IMR-90 (cell line): ENCODE measurements at places on chromosomes 6 and 20. TPM values are rescaled to one million over a fixed set of nuclear protein-coding genes. Genes with fewer than 3 reads are reported as not detected.

DNA sequence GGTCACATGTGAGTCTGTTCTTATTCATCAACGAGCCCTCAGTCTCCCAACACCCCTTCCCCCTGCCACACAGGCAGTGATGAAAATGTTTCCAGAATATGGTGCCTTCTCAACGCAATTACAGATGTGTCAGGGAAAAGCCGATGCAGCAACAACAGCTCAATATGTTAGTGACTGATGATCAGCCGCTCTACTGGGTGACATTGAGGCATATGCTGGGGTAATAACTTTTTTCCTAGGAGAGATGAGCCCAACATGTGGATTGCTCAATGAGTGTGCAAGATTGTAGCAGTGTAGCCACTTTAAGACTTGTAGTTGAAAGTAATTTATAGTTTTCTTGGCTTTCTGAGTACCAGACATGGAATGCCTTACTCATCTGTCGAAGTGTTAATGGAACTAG lies 49.4 kb downstream of the DTD1 start:
- H3K4me1 ChIP-seq: no peaks in the 10 kb centered on the region
- H3K27ac ChIP-seq: no peak overlapping the region
- H3K27me3 ChIP-seq: no peaks in the 10 kb centered on the region
- no peaks in the 10 kb centered on the region; the same call in 1 of the 2 replicates for H3K36me3 ChIP-seq
- no peak overlapping the region for H3K4me3 ChIP-seq
- no peak for DNase-seq

- no peak overlapping the region for H3K4me3 ChIP-seq
- no peaks in the 10 kb centered on the region for H3K36me3 ChIP-seq
- no peak overlapping the region for H3K27ac ChIP-seq
- H3K27me3 ChIP-seq: no peaks in the 10 kb centered on the region
- no peak for DNase-seq
Measured at GRCh38 chr6:8195714-8196102, 93.4 kb upstream of the EEF1E1 start.

GRCh38 chr6:37514321-37514771 lies 14.7 kb upstream of the CCDC167 start:
- peaks cover 3% of the 10 kb centered on the region; the same call in 1 of the 2 replicates for H3K4me1 ChIP-seq
- no peak overlapping the region for H3K4me3 ChIP-seq
- peaks cover 66% of the 10 kb centered on the region for H3K27me3 ChIP-seq
- no peaks in the 10 kb centered on the region for H3K36me3 ChIP-seq
- peak; percentile 77 for DNase-seq

DNA sequence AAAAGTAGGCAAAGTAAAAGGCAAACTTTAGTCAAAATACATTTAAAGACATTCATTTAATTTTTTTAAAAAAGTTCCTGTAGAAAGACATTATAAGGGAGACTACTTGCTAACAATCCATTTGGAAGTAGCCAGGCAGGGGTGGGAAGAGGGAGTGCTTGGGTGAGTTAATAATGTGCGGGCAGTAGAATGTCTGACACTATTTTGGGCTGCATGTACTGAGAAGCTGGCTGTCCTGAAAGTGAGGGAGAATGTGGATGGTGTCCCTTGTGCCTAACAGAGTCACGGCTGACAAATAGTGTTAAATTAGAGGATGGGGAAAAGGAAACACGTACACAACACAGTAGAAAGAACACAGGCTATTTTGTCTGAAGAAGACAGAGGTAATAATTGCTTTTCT lies 142.5 kb downstream of the LCA5 start:
- no peaks in the 10 kb centered on the region for H3K27me3 ChIP-seq
- no peaks in the 10 kb centered on the region for H3K4me1 ChIP-seq
- no peak for DNase-seq
- H3K4me3 ChIP-seq: no peak overlapping the region

DNA sequence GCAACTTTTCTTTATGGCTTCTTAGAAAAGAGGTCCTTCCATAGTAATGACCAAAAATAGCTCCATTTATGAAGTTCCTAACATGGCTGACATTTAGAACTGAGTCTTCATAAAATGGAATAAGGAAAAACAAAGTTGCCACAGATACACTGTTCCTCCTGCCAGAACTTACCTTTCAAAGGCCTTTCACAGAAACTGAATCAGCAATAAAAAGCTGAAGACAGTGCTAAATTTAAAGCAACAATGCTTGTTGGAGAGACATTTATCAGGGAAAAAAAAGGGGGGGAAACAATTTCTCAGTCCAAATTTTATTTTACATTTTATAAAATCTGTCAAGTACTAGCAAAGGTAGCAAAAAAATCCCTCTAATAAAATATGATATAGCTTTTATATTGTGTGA lies 17.3 kb downstream of the DEK start:
- H3K36me3 ChIP-seq: peaks cover 26% of the 10 kb centered on the region
- no peak overlapping the region for H3K27ac ChIP-seq
- no peak overlapping the region for H3K4me3 ChIP-seq
- peaks cover 3% of the 10 kb centered on the region for H3K4me1 ChIP-seq
- DNase-seq: no peak
- H3K27me3 ChIP-seq: no peaks in the 10 kb centered on the region

DNA sequence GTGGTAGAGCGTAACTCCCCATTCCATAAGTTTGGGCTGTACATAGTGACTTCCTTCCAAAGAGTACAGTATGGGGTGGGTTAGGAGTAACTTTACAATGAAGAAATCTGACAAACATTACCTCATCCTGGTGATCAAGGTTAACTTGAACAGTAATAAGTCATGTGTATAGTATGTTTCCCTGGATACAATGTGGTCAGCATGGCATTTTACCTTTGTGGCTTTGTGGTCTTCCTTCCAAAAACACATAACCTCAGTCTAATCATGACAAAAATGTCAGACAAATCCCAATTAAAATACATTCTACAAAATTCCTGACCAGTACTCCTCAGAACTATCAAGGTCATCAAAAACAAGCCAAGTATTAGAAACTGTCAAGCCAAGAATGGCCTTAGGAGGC lies 225.1 kb downstream of the UBE3D start:
- DNase-seq: peak; percentile 2
- H3K36me3 ChIP-seq: no peaks in the 10 kb centered on the region
- no peak overlapping the region for H3K27ac ChIP-seq
- H3K4me3 ChIP-seq: no peak overlapping the region
- H3K4me1 ChIP-seq: no peaks in the 10 kb centered on the region; the same call in 1 of the 2 replicates
- H3K27me3 ChIP-seq: no peaks in the 10 kb centered on the region

MACROD2 gene
- total RNA-seq: 0.28 TPM in 1 of 2 replicates, not detected in the other

SEMG2 gene
- total RNA-seq: not detected in 2 replicates
